Pulmonary artery endothelial cell (primary cell): ENCODE measurements at places on chromosomes 16 and 17.

- no peak for DNase-seq
Observed at GRCh38 chr17:40705584-40705983, 2.0 kb upstream of the KRT24 start.

GRCh38 chr17:44102849-44103622, 20.4 kb downstream of the HDAC5 start:
- DNase-seq = no peak

DNA sequence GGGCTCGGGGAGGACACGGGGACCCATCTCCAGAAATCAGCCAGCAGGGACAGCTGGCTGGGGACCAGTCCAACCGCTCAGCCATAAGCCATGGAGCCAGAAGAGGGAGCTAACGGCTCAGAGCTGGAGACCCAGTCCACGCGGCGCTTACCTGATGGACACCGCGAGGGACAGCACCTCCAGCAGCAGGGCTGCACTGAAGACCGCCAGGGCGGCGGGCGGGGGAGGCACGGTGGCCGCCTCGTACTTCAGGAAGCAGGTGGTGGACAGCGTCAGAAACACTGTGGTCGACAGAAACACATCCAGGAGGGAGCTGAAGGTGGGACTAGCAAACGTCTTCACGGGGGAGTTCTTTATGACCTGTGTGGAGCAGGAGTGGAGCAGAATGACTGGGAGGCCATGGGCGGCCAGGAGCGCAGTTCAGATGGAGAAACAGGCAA, 102.6 kb upstream of the CREBBP start:
- no peak for DNase-seq

DNA sequence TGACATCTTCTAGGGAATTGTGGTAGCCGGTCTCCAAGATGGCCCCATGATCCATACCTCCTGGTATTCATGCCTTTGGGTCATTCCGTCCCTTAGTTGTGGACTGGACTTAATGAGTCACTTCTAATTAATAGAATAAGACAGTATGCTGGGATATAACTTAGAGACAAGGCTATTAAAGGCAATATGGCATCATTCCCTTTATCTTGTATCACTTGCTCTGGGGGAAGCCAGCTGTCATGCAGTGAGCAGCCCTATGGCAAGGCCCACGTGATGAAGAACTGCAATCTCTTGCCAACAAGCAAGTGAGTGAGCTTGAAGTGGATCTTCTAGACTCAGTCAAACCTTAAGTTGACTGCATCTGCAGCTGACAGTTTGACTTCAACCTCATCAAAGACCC, 97.8 kb upstream of the MED13 start:
- no peak for DNase-seq

GRCh38 chr17:58170622-58171021, 3.8 kb downstream of the OR4D2 start:
- no peak for DNase-seq

DNA sequence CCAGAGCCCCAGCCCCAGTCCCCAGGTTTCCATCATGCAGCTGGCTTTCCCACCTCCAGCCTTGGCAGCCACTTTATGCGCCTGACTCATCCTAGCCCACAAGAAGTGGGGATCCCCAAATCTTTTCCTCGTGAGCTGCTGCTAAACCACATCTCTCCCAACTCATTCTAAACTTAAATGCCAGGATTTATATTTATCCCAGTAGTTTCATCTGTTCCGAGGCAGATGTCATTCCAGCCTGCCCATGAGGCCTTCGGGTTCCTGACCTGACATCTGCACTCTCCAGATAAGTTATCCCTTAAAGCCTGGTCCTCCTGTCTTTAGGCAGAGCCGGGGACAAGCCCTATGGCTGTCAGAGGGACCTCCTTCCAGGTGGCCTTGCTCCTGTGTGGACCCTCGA, 16.6 kb downstream of the PLXDC1 start:
- DNase-seq = no peak

DNA sequence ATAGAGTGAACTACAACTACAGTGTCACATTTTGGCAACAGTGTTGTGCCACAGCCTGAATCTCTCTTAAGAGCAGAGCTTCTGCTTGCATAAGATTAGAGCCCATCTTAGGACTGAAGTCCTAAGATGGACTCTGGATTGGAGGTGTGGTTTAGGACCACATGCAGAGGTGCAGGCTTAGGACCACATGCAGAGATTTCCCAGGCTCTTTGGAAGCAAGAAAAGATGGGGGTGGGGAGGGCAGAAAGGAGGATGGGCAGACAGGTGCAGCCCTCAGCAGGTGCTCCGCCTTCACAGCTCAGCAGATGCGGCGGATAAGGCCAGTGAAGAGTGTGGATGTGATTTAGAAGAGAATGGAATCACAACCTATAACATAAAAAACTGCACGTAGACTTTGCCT, 128.7 kb downstream of the TANGO6 start:
- no peak for DNase-seq

DNA sequence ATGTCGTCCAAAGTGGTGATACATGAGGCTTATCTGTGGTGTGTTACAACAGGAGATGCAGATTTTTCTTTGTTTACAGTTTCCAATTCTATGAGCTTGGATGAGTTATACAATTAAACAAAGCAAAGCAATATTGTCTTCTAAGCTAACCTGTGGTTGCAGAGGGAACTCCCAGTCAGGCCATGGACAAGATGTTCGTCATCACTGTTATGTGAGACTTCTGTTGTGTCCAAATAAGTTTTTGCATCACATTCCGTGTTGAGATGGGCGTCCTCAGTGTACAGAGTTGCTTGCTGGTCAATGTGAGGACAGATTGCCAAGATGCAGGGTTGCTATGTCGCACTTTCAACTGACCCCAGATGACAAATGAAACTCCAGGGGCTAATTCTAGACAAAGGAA, 189.3 kb downstream of the IRF8 start:
- no peak for DNase-seq

DNA sequence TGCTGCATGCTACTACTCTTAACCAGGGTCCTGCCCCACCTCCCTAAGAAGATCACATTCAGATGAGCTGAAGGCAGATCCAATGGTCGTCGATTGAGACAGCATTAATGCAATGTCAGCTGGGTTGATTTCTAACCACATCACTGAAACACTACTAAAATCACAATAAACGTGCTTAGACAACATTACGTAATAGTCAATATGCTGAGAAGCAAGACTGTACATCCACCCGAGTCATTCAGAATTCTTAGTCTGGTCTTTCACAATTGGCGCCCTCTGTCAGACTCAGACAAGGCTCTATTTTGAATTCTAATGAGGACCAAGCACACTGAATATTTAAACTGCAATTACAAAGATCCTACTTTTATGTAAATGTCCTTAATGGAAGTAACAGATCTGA, 205.2 kb downstream of the STX8 start:
- DNase-seq = no peak

DNA sequence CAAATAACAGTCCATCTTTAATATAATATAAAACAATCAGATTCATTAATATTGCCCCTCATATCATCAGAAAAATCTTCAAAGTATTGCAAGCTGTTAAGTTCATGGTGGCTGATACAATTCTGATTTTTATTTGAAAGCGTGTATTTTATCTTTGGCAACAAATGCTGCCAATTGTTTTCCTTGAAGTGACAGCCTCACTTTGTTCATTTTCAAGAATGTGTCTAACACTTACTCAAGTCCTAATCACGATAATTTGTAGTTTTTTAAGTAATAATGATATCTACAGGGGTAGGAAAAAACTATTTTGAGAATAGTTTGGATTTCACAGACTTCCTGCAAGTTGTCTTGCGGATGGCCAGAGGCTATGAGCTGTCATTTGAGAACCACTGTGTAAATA, 75.8 kb downstream of the HS3ST3B1 start:
- no peak for DNase-seq

DNA sequence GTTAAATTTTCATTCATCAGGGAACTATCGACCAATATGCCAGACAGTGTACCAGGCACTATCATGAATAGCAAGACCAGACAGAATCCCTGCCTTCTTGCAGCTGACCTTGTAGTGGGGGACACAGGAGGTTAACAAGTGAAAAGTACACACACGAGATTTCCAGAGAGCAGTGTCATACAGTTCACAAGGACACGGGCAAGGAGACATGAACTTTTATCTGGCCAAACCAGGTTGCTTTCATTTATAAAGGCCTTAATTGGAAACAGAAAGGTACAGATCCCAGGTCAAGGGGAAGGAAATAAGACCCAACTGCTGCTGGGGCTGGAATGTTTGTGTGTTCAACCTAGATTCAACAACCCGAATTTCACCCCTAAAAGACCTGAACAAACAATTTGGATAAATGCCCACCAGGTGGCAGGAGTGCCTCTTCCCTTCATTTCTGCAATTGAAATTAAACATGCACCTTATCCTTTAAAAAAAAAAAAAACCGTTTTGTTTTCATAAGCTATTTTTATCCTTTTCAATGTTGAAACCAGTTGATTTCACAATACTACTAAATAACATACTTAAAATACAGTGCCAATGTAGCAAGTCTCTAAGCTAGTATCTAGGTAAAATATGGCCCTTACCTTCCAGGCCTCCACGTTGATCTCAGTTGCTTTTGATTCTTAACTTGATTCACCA, 65.9 kb downstream of the EMP2 start:
- DNase-seq = no peak

- no peak for DNase-seq
Observed at GRCh38 chr16:30473231-30474073, 910 bp downstream of the ITGAL start.

GRCh38 chr16:87062569-87063442, 254.4 kb downstream of the C16orf95 start:
- DNase-seq = peak; percentile 41

DNA sequence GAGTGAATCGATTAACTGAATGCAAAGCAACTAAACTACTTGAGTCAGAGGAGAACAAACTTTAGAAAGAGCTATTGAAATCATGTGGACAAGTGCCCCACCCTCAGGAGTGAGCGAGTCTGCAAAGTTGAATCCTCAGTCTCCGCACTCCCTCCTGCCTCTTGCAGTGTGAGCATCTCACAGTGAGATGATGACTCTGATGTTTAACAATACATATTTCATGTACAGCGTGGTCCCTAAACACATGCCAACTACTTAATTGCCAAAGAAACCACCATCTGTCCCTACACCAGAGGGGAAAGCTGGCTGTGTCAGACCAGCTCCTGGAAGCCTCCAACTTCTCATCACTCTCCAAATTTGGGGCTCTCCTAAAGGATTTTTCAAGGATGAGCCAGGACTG, 31.2 kb downstream of the PIMREG start:
- no peak for DNase-seq

DNA sequence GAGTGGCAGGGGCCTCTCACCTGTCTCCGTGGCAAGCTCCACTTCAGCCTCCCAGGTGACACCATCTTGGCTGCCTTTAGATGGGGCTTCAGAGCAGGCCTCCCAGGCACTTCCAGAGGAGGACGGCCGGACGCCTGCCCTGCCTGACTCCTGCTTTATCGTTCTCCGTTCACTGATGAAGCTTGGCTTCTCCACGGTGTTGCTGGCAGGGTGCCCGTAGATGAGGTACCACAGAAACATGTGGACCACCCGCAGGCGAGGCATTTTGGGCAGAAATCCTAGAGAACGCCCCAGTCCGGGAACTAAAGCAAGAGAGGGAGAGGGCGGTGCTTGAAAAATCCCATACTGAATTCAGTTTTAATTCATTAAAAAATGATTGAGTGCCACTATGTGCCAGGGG, 54.5 kb downstream of the GTF3C1 start:
- DNase-seq = no peak

- DNase-seq = no peak
Observed at GRCh38 chr17:43772877-43773648, 5.7 kb downstream of the DUSP3 start.

DNA sequence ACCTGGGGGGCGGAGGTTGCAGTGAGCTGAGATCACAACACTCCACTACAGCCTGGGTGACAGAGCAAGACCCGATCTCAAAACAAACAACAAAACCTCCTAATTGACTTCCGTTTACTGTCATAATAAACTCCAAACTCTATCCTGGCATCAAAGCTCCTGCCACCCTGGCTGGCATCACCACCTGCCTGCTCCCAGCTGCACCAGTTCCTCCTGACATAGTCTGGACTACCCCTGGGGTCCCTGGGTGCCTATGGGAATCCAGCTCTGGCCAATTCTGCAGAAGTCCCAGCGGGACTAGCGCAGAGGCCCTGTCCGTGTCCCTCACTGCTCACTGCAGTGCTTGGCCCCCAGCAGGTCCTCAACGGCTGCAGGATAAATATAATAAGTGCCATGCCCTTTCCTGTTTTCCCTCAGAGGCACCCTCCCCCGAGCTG, 723 bp downstream of the NTHL1 start:
- DNase-seq = no peak

DNA sequence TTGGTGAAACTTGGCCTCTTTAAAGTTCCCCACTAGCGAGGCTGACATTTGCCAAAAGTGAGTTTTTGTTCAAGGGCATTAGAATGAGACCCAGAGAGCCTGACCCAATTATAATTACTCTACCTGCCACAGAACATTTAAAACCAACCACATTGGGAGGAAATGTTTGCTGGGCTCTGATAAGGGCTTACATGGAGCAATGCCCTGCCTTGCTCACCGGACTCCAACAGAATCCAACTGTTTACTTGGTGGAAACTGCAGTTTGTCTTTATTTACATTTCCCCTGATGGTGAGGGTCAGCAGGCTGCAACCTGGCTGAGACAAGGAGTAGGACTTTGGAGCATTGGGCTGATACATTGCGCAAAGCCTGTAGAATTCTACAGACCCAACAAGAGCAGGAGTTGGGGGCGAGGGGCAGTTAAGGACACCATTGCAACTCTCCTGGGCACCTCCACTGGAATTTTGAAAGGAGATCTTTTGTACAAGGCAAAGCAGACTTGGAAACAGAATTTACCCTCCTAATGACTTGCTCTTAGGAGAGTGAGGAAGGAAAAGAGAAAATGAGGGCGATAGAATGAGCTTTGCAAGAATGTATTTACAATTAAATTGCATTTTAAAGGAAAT, 368.6 kb downstream of the SHISA9 start:
- DNase-seq = no peak

GRCh38 chr16:84675423-84675822, 24.4 kb upstream of the USP10 start:
- no peak for DNase-seq

GRCh38 chr17:49472527-49472926, 22.6 kb upstream of the NGFR start:
- no peak for DNase-seq

- DNase-seq = no peak
Observed at GRCh38 chr17:8288336-8289102, at the start of gene RANGRF. Gene RANGRF, plus strand, starts transcription at chr17:8288670. Its CDS starts 119 bp downstream, at chr17:8288789.

DNA sequence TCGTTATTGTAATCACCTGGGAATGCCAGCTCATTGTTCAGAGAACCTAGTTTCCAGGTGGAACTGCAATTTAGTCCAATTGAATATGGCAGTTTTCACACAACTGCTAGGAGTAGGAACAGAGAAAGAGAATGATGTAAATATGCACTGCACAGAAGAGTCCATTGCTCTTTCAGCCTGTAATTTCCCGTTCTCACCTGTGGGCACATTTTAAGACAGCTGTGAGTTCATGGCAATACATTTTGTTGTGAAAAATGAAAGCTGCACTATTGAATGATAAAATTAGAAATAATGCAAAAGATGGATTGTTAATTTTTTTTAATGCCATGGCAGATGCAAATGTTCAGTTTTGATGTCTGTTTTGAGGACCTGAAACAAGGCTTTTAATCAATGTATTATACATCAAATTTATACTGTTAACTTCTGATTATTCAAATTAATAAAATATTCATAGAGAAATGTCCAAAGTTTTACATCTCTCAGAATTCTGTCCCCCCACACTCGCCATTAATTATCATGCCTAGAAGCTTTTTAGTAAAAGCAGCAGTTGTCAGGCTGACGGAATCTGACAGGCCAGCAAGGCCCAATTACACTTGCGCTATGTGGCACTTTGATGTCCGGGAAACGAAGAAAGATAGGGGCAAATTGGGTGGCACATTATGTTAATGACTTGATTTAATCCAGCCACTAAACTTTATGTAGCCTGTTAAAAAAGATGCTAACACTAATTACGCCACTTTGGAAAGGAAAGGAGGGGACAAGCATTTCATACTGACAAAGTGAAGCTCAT, 72.2 kb downstream of the RPGRIP1L start:
- DNase-seq = no peak
